H9 (cell line): ENCODE measurements at places on chromosomes 7 and 10.

DNA sequence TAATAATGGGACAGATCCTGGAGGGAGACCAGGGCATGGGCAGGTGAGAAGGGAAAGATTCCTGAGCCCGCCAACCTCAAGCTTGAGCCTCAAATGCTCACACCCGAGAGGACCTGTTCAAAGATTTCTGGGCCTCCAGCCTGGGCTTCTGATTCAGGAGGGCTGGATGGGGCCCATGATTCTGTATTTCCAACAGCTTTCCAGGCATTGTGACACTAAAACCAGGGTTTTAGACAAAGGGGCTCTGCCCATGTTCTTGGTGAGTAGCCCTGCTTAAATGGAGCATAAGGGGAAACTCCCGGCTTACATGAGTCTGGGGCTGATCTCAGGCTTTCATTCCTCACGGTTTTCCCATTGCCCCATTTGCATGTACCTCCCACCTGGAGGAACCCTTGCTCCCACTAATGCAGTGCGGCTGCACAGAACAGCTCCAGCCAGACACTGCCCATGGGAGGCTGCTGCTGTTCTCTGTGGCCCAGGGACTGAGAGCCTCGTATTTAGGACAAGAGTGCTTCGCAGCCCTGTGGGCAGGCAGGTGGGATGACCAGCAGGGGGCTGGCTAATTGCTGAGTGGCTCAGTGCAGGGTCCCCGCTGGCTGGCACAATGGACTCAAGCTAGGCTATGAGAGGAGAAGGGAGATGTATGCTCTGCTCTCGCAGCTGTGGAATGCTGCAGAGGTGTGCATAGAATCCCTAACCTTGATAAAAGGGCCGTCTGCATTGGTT lies 135.3 kb upstream of the COBL start:
- DNase-seq = peak; percentile 80
- H3K27ac ChIP-seq = no peak overlapping the region
- H3K4me1 ChIP-seq = peaks cover 5% of the 10 kb centered on the region; the same call in 1 of the 2 replicates
- H3K4me3 ChIP-seq = no peak overlapping the region
- peaks cover 3% of the 10 kb centered on the region; the same call in 2 of the 3 replicates for H3K36me3 ChIP-seq
- no peaks in the 10 kb centered on the region for H3K27me3 ChIP-seq

DNA sequence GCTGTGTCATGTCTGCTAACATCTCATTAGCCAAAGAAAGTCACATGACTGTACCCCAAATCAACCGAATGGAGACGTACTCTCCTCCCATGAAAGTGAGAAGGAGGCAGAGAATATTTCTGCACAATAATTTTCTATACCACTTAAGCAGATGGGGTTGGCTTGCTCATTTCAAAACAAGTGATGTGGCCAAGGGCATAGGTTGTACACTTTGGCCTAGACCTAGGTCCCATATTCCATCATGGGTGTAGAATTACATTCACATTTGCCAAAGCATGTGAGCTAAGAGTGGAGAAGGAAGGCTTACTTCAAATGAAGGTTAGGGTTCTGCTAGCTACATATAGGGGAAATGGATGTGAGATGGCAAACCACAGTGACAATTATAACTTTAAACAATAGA lies 83.0 kb downstream of the ZNF365 start:
- H3K4me3 ChIP-seq = no peak overlapping the region
- no peak for DNase-seq
- no peaks in the 10 kb centered on the region for H3K27me3 ChIP-seq
- no peaks in the 10 kb centered on the region for H3K36me3 ChIP-seq
- no peak overlapping the region for H3K27ac ChIP-seq

DNA sequence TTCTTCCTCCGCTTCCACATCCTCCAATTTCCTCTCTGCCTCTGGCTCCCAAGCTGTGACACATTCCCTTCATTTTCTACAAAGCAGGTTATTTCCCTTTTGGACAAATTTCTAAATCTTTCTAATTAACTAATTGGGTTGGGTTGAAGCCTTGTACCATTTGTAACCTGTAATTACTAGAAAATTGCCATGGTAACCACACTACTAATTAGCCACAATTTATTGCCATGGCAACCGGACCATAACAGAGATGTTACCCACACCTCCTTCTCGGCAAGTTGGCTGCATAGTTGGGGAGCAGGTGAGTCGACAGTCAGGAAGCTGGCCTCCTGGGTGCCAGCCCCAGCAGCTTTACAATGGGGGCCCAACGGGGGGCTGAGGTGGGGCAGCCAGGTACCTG lies 61.6 kb downstream of the GOLGA7B start:
- H3K4me1 ChIP-seq = no peaks in the 10 kb centered on the region
- no peak overlapping the region for H3K4me3 ChIP-seq
- no peaks in the 10 kb centered on the region for H3K27me3 ChIP-seq
- H3K36me3 ChIP-seq = no peaks in the 10 kb centered on the region
- no peak for DNase-seq

DNA sequence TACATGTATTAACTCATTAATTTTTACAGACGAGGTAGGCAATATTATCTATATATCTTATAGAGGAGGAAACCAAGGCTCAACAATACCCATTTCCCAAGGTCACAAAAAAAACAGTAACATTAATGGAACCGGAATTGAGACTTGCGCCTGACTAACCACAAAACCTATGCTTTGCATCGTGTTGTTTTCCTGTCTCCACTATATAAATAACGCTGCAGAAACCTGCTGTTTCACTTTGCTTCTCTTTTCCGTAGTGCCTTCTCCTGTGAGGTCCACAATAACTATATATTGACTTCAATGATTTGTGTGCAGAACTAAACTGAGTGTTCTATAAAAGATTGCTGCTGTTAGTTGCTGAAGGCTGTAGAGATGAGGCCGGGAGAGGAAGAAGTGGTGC lies 97.7 kb upstream of the RPA3 start:
- no peak overlapping the region for H3K4me3 ChIP-seq
- 0 out of 2 replicates have a peak, but pooled peaks cover 4% of the 10 kb centered on the region for H3K36me3 ChIP-seq
- no peaks in the 10 kb centered on the region for H3K27me3 ChIP-seq
- DNase-seq = no peak
- no peaks in the 10 kb centered on the region for H3K4me1 ChIP-seq

DNA sequence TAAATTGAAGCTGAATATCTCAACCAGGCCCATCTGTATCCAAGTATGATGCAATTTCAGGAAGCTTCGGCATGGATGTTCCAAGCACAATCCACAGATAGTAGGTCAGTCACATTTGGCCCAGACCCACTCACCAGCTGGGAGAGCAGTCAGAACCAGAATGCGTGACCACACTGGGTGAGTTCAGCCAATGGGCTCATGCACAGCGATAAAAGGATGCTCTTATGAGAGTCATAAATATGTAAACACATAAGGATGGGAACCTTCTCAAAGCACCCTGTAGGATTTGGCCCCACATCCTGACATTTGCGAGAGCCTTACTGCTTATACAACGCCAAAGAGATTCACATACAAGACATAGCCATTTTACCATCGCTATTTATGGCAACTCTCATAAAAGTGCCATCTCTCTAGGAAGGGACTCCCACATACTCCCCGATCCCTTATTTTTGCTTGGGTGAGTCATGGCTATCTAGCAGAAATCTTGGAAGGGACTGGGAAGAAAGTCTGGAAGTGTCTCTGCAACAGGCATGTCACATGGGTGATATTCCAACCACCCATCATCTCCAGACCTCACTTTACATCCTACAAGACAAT lies 3.0 kb downstream of the AFAP1L2 start:
- no peak overlapping the region for H3K27ac ChIP-seq
- H3K4me1 ChIP-seq = no peaks in the 10 kb centered on the region
- no peaks in the 10 kb centered on the region for H3K36me3 ChIP-seq
- DNase-seq = no peak

GRCh38 chr7:82444220-82444909 lies 788 bp upstream of the CACNA2D1 start:
- peak overlapping the region; percentile 94 for H3K4me3 ChIP-seq
- H3K4me1 ChIP-seq = 0 out of 2 replicates have a peak, but pooled peaks cover 2% of the 10 kb centered on the region
- no peaks in the 10 kb centered on the region for H3K36me3 ChIP-seq
- no peaks in the 10 kb centered on the region for H3K27me3 ChIP-seq
- H3K27ac ChIP-seq = no peak overlapping the region

DNA sequence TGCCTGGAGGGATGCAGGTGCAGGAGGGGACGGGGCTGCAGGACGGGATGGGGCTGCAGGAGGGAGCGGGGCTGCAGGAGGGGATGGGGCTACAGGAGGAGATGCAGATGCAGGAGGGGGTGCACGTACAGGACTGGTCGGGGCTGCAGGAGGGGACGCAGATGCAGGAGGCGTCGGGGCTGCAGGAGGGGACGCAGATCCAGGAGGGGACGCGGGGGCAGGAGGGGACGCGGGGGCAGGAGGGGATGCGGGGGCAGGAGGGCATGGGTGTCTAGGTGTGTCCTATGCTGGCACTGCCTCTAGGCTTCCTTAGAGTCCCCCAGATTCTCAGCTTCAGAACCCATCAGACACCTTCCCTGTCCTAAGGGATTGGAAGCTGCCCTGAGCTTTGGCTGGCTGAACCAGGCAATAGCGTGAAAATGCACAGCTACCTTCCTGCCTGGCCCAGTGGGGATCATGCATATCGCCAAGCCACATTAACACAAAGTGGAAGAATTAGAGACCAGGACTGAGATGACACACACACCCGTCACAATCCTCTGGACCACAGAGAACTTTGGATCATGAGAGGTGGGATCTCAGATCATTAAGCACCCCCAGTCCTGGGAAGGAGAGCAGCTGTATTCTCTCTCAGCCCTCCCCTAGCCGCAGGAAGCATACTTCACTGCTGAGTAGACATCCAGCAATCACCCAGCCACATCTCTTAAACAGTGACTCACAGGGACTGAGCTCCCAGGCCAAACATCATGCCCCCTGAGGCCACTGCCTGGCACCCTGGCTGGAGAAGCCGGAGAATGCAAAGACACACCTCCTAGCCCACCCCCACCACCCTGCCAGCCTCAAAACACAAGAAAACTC lies 67.3 kb downstream of the VWA2 start:
- H3K4me1 ChIP-seq = no peaks in the 10 kb centered on the region; the same call in 1 of the 2 replicates
- no peak for DNase-seq
- H3K27me3 ChIP-seq = no peaks in the 10 kb centered on the region
- H3K36me3 ChIP-seq = no peaks in the 10 kb centered on the region

- no peaks in the 10 kb centered on the region for H3K27me3 ChIP-seq
- H3K4me3 ChIP-seq = no peak overlapping the region
- H3K4me1 ChIP-seq = no peaks in the 10 kb centered on the region
- H3K27ac ChIP-seq = no peak overlapping the region
- no peak for DNase-seq
Observed at GRCh38 chr7:80675090-80675489, 36.6 kb downstream of the CD36 start.

GRCh38 chr7:142500366-142500765 lies 242.5 kb upstream of the PRSS58 start:
- no peaks in the 10 kb centered on the region for H3K4me1 ChIP-seq
- H3K27ac ChIP-seq = no peak overlapping the region
- no peaks in the 10 kb centered on the region for H3K36me3 ChIP-seq
- no peaks in the 10 kb centered on the region for H3K27me3 ChIP-seq
- no peak for DNase-seq
- H3K4me3 ChIP-seq = no peak overlapping the region

DNA sequence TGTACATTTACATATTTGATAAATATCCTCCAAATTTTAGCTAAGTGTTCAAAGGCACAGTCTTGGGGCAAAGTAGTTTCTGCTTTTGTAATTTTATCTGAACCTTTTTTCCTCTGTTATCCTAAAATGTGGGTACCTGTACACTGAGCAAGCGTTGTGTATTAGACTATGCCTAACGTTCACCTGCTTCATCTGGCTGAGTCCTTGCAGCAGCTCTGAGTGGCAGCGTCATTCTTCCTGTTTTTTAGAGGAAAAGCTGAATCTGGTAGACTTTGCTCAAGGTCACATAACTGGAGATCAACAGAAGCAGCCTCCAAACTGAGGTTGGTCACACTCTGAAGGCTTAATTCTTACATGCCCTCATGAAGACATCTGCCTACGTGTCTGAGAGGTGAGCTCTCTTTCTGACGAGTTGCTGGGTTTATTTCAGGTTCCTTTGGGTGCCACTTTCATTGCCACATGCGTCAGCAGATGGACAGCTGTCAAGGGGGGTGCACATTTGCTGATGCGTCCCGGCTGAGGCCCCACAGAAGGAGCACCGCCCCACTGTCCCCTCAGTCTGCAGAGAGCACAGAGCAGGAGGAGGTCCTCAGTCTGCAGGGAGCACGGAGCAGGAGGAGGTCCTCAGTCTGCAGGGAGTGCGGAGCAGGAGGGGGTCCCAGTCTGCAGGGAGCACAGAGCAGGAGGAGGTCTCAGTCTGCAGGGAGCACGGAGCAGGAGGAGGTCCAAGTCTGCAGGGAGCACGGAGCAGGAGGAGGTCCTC lies 406.5 kb upstream of the SHH start:
- DNase-seq = no peak
- no peaks in the 10 kb centered on the region for H3K4me1 ChIP-seq
- no peak overlapping the region for H3K27ac ChIP-seq
- no peak overlapping the region for H3K4me3 ChIP-seq

DNA sequence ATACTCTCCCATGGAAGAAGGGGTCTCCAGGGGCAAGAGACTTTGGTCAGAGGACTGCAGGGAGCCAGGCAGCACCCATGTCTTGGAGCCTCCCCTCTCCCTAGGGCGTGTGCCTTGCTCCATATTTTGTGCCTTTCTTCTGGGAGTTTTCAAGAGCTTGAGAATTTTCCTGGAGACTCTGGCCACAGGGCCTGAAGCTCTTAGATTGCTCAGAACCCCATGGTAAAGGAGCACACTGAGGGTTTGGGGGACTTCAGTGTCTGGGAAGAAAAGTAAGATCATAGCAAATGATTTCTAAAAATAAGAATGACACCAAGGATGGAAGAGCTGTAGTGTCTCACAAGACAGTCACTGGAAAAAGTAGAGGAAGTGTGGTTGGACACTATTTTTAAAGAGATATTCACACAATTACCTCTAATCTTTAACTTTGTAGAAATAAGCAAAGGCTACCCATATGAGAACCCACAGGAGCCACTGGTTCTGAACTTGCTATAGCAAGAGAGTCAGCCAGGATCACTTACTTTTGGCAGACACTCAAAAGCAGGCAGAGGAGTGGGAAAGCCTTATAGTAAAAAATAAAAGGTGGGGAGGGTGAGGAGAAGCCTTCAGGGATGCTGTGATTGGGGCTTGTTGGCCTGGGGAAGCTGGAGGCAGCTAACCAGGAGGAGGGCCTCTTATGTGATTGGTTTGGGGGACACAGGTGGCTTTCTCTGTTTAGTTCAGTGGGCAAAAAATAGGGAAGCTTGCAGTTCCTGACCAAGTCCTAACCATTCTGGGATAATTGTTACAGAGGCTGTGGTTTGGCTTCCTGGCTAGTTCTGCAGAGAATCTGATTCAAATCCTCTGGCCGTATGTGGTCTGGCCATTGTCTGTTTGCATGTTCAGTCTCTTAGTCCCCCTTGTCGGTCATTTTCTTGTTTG lies 5.1 kb upstream of the CSGALNACT2 start:
- H3K27ac ChIP-seq = no peak overlapping the region
- H3K4me3 ChIP-seq = no peak overlapping the region
- no peaks in the 10 kb centered on the region for H3K36me3 ChIP-seq
- DNase-seq = peak; percentile 2

GRCh38 chr10:87068281-87068680 lies 26.4 kb downstream of the GLUD1 start:
- H3K4me3 ChIP-seq = no peak overlapping the region
- DNase-seq = no peak
- peaks cover 24% of the 10 kb centered on the region; the same call in 2 of the 3 replicates for H3K36me3 ChIP-seq
- H3K27me3 ChIP-seq = no peaks in the 10 kb centered on the region
- no peak overlapping the region for H3K27ac ChIP-seq
- H3K4me1 ChIP-seq = no peaks in the 10 kb centered on the region
